Activated CD4-positive, alpha-beta T cell treated with anti-CD3 and anti-CD28 coated beads, Interleukin-2, amount 10 ng/mL, durations not matched to agents 24 days and 14 days (primary cell): ENCODE measurements at places on chromosomes 4 and X.

GRCh38 chrX:154727871-154728270 lies 23.0 kb downstream of the GAB3 start:
- DNase-seq = no peak

DNA sequence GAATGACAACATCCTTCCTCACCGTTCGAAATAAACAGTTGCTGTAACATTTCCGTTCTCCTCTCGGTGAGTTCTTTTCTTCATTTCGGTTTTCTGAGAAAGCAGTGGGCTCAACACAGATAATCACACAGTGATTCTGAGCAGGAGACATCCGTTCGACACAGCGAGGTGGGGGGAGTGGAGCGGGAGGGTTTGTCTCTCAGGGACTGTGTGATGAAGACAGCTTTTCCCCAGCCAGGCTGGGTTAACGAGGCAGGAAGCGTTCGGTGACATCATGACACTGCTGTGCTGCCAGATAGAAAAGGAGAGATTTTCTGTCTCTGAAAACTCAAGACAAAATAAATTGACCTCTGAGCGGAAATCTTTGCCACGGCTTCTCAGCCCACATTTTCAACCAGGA lies 119.3 kb downstream of the CRLF2 start:
- DNase-seq = peak; percentile 89

DNA sequence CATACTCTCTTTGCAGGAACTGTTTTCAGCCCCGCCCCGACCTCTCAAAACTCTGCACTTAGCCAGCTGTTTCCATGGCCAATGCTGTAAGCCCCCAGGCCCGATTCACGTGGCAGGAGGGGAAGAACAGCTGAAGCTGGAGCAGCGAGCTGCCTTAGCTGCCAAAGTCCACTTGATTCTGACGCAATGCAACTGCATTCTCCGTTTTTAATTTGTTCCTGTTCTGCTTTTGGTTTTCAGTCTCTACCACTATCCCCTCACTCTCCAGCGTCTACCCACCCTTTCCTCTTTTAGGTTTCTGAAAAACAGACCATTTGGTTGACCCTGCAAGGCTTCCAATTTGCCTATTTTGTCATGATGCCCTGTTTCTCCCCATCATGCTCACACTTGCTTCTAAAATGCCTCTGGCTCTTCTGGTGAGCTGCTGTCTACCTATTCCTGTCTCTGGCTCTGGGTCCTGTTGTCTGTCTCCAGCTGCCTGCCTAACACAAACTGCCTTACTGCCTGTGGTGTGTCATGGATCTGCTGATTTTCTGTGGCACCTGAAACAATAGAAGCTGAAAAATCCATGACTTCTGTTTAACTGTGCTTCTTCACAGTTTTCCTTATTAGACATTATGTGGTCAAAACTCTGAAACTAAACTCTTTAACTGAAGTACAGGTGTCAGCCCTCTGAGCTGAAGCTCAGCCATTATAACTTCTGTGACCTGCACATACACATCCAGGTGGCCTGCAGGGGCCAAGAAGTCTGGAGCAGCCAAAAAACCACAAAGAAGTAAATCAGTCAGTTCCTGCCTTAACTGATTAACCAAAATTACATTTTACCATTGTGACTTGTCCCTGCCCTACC lies 160.5 kb upstream of the AGTR2 start:
- no peak for DNase-seq

DNA sequence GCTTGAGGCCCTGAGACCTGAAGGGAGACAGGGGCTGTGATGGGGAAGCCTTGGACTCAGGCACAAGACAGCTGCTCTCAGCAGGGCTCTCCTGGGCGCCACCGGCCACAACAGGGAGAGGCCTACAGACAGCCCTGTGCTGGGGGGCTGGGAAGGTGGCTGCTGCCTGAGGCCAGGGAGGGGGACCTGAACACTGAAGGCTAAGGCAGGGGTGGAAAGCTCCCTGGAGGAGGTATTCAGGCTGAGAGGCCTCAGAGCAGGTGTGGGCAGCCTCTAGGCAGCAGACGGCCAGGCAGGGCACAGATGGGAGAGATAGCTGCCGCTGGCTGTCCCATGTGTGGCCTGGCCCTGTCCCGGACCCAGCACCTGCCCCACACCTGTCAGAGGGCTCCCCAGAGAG lies 33.0 kb downstream of the TACC3 start:
- no peak for DNase-seq

DNA sequence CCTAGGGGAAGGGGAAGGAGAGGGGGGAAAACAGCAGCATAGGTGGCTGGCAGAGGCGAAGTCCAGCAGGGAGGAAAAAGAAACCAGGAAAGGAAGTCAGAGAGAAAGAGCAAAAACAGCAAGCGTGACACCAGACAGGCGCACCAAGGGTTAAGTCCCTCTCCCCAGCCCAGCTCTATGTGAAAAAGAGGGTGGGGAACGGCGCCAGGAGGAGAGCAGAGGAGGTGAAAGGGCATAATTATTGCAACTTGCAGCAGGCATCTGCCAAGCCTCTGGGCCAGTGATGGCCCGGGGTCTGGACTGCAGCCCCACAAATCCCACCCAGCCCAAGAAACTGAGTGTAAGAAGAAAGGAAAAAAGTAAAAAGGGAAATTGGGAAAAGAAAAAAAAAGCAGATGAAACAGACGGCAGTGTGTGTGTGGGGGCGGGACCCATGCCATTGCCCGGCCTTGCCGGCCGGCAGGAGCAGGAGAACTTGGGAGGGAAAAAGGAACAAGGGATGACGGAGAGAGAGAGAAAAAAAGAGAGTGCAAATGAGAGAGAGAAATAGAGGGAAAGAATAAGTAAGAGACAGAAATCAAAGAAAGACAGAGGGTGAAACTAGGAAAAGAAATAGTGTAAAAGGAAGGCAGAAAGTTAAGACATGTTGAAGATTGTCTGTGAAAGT lies 14.1 kb upstream of the RHOXF2 start:
- no peak for DNase-seq

DNA sequence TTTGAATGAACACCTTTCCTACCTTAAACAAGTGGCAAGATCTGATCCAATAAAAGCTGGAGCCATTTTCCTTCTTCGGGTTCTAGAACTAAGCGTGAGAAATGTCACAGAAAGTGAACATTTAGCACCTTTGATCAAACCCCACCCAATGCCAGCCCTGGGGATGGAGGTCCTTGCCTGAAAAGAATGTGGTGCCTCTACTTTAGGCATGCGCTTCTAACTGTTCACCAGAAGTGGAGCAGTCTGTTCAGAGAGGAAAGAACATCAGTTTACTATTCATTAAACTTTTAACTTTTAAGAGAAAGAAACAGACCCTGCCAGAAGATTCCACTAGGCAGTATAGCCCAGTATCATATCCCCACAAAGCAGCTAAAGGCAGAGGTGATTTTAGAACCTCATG lies 75.9 kb downstream of the INTS12 start:
- no peak for DNase-seq

DNA sequence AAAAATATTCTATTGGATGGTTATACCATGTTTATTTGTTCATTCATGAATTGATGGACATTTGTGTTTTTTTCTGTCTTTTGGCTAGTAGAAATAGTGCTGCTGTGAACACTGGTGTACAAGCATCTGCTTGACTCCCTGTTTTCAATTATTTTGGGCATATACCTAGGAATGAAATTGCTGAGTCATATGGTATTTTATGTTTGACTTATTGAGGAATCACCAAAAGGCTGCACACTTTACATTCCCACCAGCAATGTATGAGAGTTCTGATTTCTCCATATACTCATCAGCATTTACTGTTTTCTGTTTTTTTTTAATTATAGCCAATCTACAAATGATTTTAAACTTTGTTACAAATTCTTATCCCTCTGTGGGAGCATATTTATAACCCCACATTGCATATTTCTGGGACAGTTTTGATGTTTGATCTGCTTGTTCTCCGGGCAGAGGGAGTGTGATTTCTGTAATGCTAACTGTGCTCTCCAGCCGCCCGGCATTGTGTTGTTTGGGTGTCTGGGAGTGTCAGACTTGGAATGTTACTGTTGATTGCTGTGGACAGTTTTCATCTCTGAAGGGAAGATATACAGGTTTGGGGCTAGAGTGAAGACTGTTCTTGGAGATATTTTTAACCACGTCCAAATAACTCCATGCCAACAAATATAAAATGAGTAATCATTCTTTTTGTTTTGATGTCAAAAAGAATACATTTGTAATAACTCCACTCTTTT lies 60.5 kb upstream of the PGRMC2 start:
- no peak for DNase-seq

DNA sequence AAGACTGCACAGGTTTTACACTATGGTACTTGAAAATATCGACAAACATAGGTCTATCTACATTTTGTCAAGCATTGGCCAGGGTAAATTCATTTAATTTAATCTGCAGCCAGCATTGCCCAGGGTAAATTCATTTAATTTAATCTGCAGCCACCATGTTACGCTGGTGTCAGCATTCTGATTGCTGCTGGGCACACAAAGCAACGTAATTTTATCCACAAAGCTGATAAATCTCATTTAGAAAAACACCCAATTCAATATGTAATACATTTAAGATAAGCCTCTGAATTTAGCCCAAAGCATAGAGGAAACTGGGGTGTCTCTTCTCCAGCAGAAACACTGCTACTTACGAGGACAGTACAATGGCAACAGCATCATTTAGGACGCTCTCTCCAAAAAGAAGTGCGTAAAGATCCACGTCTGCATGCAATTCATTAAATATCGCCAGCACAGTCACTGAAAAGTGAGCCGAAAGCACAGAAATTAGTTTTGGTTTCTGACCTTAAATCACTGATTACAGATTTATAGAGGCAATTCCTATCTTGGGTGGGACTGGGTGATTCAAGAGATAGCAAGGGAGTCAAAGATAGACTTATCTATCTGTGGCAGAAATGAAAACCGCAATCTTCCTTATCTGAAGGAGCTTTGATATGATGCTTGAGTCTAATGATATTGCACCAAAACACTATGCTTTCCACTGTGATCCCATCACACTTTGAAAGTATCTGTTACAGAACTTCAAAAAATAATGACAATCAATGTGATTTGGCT lies 88.8 kb downstream of the CHST7 start:
- no peak for DNase-seq

- DNase-seq = no peak
These were observed 93.4 kb downstream of the RS1 start for GRCh38 chrX:18578546-18578945.

GRCh38 chr4:142452161-142452855 lies 393.8 kb downstream of the INPP4B start:
- DNase-seq = no peak

DNA sequence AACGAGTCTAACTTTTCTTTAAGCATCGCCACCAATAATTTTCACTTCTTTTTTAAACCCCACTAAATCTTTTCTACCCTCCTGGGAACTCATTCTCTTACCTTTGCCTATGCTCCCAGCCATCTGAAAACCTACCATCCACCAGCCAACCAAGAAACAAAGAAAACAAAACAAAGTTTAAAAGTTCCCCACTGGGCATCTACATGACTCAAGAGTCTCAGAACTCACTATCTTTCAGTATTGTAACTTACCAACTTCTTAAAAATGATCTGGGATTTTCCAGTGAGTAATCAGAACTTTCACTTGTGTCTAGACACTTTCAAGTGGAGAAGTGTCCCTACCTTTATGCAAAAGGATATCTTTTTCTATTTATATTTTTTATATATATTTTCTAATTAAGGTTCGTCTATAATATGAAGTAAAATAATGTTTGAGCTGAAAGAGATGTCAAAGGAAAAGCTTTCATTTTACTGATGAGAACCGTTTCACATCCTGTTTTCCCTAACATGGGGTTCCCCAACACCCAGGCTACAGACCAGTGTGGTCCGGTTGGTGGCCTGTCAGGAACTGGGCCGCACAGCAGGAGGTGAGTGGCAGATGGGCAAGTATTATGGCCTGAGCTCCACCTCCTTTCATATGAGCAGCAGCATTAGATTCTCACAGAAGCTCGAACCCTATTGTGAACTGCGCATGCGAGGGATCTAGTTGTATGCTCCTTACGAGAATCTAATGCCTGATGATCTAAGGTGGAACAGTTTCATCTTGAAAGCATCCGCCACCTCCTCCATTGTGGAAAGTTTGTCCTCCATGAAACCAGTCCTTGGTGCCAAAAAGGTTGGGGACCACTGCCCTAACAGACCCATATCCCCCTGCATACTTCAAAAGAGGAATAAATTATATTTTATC lies 9.8 kb upstream of the TIGD2 start:
- peak; percentile 51 for DNase-seq

DNA sequence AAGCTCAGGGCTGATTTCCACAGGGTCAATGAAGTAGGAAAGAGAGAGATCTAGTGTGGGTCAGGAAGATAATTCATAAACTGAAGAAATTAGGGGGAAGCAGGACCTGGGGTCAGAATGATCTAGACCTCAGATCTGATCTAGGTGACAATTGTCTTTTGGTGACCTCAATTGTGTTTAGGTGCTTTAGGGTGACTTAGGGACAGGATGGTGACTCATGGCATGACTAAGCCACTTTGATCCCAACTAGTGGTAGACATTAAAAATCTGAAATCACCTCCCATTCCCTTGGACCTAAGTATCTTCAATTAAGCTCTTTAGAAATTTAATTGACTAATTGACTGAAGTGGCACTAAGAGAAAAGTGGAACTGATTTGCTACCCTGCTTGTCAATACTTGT lies 36.7 kb upstream of the GRXCR1 start:
- no peak for DNase-seq

DNA sequence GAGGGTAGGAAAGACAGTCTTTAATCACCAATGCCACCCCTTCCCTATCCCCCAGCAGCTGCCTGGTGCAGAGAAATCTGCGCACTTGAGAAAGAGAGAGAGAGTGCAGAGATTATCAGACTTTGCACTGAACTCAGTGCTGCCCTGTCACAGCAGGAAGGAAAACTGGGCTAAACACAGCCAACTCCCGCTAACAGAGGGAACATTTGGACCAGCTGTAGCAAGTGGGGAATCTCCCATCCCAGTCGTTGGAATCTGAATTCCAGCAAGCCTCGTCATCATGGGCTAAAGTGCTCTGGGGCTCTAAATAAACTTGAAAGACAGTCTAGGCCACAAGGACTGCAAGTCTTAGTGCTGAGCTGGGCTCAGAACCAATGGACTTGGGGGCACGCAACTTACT lies 168.7 kb downstream of the DLG3 start:
- DNase-seq = no peak

DNA sequence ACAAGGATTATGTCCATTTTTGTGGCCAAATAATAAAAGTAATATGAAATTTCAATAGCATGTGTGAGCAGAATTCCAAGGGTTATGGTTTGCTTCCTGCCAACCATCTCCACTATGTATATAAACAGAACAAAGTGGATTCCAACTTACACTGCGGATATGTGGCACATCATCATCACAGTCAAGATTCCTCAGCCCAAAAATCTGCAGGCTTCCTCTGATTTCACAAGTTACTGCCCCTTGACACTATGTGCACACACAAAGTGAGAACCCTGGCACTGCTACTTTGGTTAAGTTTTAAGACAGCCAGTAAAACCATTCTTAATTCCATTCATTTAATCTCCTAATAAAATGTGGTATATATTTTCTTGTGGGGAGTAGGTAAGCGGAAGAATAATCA lies 76.4 kb downstream of the LEF1 start:
- DNase-seq = peak; percentile 53

- DNase-seq = no peak
These were observed 1178.4 kb upstream of the PCDH7 start for GRCh38 chr4:29541757-29542156.

GRCh38 chr4:19301527-19301926 lies 950.2 kb upstream of the SLIT2 start:
- DNase-seq = no peak

GRCh38 chr4:186698525-186698924 lies 25.1 kb downstream of the FAT1 start:
- no peak for DNase-seq
